ENCODE measurements at places on chromosomes 13 and 19. TPM values are rescaled to one million over a fixed set of nuclear protein-coding genes. Genes with fewer than 3 reads are reported as not detected.

PTGIR gene
- total RNA-seq: 0.35 TPM

EDNRB gene
- 8.4 TPM for total RNA-seq

ANGPTL4 gene
- 3.2 TPM for total RNA-seq

FREM2 gene
- total RNA-seq: 37.8 TPM

RGCC gene
- not detected for total RNA-seq

ZNF419 gene
- 36.2 TPM for total RNA-seq

DNA sequence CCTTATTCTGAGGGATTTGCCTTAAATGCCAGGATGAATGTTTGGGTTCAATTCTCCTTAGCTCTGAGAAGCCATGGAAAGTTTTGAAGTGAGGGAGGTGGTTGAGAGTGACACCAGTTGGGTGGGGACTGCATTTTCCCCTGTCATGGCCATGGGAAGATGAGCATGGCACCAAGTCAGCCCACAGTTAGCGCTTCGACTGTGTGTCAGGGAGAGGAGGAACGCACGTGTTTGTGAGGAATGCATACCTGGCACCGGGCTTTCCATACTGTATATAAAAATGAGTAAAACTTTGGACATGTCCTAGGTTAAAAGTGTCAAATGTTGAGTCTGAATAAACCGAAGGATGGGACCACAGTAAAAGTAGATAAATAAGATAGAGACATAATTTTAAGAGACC, 187.5 kb upstream of the KL start:
- no peak overlapping the region for H3K4me3 ChIP-seq
- no peaks in the 10 kb centered on the region for H3K36me3 ChIP-seq
- H3K27me3 ChIP-seq: no peaks in the 10 kb centered on the region
- no peaks in the 10 kb centered on the region for H3K4me1 ChIP-seq
- H3K27ac ChIP-seq: no peak overlapping the region
- DNase-seq: no peak

DNA sequence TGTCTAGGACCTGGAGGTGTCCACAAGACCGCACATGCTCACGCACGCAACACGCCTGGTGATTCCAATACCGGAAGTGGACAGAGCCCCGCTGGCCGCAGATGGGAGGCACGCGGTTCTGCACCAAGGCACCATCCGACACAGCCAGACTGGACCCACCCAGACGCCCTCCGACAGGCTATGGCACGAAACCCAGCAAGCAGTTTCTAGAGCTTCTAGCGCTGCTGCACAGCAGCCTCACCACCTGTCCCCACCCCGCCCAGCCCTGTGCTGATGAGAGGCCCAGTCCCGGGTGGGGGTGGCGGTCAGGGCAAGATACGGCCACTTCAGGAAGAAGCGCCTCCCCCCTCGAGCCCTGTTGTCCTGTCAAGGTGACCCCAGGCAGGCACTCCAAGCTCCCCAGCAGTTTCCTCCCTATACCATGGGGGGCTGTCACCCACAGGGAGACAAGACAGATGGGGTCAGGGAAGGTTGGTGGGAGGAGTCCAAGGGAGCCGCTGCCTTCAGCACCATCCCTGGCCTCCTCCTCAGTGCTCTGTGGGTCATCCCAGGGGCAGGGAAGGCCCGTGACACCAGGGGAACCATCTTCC, 11.3 kb downstream of the LSM4 start:
- DNase-seq: no peak
- H3K36me3 ChIP-seq: peaks cover 9% of the 10 kb centered on the region
- no peak overlapping the region for H3K4me3 ChIP-seq
- H3K27me3 ChIP-seq: no peaks in the 10 kb centered on the region
- H3K4me1 ChIP-seq: peaks cover 8% of the 10 kb centered on the region

DNA sequence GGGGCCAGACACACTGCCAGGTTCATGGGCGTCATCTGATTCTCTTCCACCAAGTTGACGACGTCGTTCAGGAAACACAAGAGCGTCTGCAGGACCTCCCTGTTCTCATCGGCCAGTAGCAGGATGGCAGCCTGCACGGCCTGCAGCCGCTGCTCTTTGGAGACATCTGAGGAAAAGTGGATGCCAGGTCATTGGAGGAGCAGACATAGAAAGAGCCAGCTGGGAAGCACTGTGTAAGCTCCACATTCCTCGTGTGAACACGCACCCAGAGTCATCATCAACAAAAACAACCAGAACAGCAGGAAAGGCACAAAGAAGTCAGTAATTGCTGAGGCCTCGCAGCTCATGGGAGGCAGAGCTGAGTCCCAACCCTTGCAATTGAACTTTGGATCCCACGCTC, 96.5 kb downstream of the KL start:
- H3K4me3 ChIP-seq: no peak overlapping the region
- no peak for DNase-seq
- no peaks in the 10 kb centered on the region for H3K4me1 ChIP-seq
- no peaks in the 10 kb centered on the region for H3K27me3 ChIP-seq
- no peak overlapping the region for H3K27ac ChIP-seq

DNA sequence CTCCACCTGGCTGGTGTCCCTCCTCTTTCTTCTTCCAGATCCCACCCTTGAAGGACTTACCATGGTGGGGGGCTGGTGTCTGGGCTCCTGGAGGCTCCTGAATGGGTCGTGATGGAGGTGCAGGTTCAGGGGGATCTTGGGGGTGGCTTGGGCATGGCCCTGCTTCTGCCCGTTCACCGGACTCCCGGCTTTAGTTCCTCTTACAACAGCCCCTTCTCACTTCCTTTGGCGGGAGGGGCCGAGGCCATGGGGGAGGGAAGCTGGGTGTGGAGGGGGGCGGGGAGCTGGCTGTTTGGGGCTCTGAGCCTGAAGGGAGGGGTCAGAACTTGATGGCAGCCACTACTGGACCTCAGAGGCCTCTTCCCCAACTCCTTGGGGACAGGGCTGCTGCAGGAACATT, at the start of gene MYO1F:
TSS of gene MYO1F (minus strand) at position 196 of the 400 bp plus-strand sequence. CDS start at position 63, 133 bp downstream.
- no peak within 1 kb of the TSS for H3K27ac ChIP-seq
- H3K27me3 ChIP-seq: peaks cover 9% of the 10 kb centered on the region
- no peak for DNase-seq
- no peaks in the 10 kb centered on the region for H3K36me3 ChIP-seq

GRCh38 chr13:62932256-62932883, 1516.7 kb upstream of the PCDH20 start:
- DNase-seq: no peak
- peaks cover 4% of the 10 kb centered on the region for H3K4me1 ChIP-seq
- H3K4me3 ChIP-seq: no peak overlapping the region
- no peaks in the 10 kb centered on the region for H3K27me3 ChIP-seq

DNA sequence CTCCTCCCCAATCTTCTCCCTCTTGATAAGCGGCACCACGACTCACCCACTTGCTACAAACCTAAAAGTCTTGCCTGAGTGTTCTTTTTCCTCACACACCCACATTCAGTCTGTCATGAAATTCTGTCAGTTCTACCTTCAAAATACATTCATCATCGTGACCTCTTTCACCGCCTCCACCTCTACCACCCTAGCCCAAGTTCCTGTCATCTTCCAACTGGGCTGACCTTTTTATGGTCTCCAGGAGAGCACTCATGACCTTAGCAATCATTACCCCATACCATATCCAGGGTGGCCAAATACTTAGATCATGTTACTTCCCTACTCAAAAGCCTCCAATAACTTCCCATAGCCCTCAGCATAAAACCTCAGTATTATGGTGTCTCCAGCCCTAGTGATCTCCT, 110.4 kb upstream of the TSC22D1 start:
- no peaks in the 10 kb centered on the region for H3K36me3 ChIP-seq
- H3K27me3 ChIP-seq: no peaks in the 10 kb centered on the region
- no peak overlapping the region for H3K27ac ChIP-seq
- no peak overlapping the region for H3K4me3 ChIP-seq
- no peak for DNase-seq
- H3K4me1 ChIP-seq: no peaks in the 10 kb centered on the region

DNA sequence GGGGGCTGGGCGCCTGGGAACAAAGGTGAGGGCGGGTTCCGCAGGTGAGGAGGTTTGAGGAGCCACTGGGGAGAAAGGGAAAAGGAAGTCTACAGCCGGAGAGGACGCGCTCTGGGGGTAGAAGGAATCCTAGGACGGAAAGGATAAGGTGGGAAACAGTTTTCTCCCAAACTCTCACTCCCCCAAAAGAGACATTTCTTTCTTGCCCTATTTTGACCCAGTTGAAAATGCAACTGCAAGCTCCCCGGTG, 651 bp upstream of the POLR1D start:
- H3K4me3 ChIP-seq: peak overlapping the region; percentile 53
- peaks cover 23% of the 10 kb centered on the region for H3K4me1 ChIP-seq
- no peak for DNase-seq

GRCh38 chr13:27007166-27007565, 164.4 kb downstream of the USP12 start:
- H3K27ac ChIP-seq: no peak overlapping the region
- peak overlapping the region; percentile 16 for H3K4me3 ChIP-seq
- H3K36me3 ChIP-seq: no peaks in the 10 kb centered on the region
- H3K27me3 ChIP-seq: peaks cover 16% of the 10 kb centered on the region

- peak; percentile 80 for DNase-seq
- H3K4me1 ChIP-seq: peaks cover 5% of the 10 kb centered on the region
- no peak overlapping the region for H3K27ac ChIP-seq
- H3K36me3 ChIP-seq: no peaks in the 10 kb centered on the region
- H3K4me3 ChIP-seq: peak overlapping the region; percentile 46
- peaks cover 74% of the 10 kb centered on the region for H3K27me3 ChIP-seq
These were observed 5.5 kb downstream of the EPS8L1 start for GRCh38 chr19:55080968-55081769.

DNA sequence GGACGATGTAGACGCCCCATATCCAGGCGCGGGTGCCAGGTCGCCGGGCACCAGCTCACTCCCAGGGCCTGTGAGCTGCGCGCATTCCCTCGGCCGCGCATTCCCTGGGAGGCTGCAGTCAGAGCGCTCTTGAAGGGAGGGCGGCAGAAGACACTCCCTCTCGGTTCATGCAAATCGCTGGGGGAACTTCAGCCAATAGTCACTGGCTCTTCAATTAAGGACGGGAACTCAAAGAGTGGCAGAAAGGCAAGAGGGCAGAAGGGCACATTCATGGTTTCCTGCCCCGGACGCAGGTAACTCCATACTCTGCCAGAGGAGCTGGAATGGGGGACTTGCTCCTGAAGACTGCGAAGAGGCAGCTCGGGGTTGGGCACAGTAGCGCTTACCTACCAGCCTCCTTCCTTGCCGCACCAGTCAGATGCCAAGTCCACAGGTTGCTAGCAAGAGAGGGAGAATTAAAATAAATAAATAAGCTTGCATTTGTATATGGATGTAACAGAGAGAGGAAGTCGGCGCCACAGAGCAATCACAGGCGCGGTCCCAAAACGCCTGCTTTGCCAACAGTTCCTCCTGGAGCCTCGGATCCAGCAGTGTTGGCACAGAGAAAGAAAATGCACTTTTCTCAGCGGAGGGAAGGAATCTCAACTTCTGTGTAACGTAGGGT, 459 bp downstream of the PCDH20 start:
- H3K36me3 ChIP-seq: no peaks in the 10 kb centered on the region
- no peak overlapping the region for H3K27ac ChIP-seq
- H3K4me1 ChIP-seq: no peaks in the 10 kb centered on the region
- peak overlapping the region; percentile 52 for H3K4me3 ChIP-seq
- peak; percentile 90 for DNase-seq

- peak; percentile 59 for DNase-seq
- H3K27ac ChIP-seq: no peak overlapping the region
- H3K4me1 ChIP-seq: peaks cover 33% of the 10 kb centered on the region
- H3K27me3 ChIP-seq: peaks cover 3% of the 10 kb centered on the region
- H3K36me3 ChIP-seq: no peaks in the 10 kb centered on the region
- H3K4me3 ChIP-seq: no peak overlapping the region
These were observed 4.9 kb downstream of the MBNL2 start for GRCh38 chr13:97226788-97227627.

- DNase-seq: no peak
- no peak overlapping the region for H3K27ac ChIP-seq
These were observed 265.9 kb downstream of the TBC1D4 start for GRCh38 chr13:75216038-75216437.

DNA sequence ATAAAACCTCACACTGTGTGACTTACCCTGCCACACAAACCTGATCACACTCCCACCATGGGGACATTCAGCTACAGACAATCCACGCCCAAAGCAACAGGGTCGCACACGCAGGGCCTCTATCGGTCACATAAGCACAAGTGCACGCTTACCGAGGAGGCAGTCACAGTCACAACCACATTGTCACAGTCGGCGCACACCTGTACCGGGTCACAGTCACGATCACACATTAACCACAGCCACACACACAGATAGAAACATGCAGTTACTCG, 579 bp downstream of the ZNF566 start:
- peak overlapping the region; percentile 83 for H3K4me3 ChIP-seq
- no peaks in the 10 kb centered on the region for H3K36me3 ChIP-seq
- peak overlapping the region; percentile 99 for H3K27ac ChIP-seq
- H3K4me1 ChIP-seq: no peaks in the 10 kb centered on the region
- no peak for DNase-seq
- no peaks in the 10 kb centered on the region for H3K27me3 ChIP-seq

DNA sequence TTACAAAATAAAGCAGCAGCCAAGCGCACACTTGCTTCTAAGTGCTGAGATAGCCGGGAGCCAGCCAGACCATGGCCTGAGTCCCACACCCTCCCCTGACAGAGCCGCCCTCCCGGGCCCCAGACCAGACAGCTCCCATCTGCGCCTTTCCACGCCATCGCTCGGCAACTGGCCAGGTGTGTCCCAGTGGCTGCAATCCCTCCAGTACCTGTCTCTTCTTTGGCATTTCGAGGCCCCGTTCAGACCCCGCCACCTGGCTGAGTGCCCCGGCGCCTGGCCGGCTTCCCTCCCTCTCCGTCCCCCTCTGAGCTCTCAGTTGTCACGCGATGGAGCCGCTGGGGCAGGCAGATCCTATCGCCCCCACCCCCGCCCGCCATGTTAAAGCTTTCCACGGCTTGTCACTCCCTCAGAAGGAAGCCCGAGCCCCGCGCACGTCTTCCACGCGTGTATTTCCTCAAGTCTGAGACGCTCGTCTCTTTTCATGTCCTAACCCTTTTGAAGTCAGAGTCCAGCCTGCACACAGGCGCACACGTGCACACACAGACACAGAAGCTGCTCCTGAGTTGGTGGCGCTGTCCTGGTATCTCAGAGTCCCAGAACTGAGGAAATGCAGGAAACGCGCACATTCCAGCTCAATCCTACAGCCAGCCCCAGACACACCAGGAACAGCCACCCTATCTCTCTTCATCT, 7.9 kb downstream of the MLLT1 start:
- H3K36me3 ChIP-seq: peaks cover 7% of the 10 kb centered on the region
- peak; percentile 91 for DNase-seq
- peak overlapping the region; percentile 91 for H3K27ac ChIP-seq

Measured in cardiac muscle cell (in vitro differentiated cells and primary cell).